ENCODE measurements at places on chromosomes 7 and 10. TPM values are rescaled to one million over a fixed set of nuclear protein-coding genes. Genes with fewer than 3 reads are reported as not detected.

DNA sequence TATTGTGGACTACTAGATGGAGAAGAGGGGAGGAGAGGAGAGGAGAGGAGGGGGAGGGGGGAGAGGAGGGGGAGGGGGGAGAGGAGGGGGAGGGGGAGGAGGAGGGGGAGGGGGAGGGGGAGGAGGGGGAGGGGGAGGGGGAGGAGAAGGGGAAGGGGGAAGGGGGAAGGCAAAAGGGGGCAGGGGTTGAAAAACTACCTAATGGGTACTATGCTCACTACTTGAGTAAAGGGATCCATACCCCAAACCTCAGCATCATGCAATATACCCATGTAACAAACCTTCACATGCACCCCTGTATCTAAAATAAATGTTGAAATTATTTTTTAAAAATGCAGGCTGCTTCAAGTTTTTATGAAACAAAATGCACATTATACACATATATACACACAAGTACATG is 15.1 kb upstream of the LMOD2 start:
- DNase-seq, result no peak

- no peak for DNase-seq
Observed at GRCh38 chr7:1247527-1248041, 14.9 kb downstream of the UNCX start.

DNA sequence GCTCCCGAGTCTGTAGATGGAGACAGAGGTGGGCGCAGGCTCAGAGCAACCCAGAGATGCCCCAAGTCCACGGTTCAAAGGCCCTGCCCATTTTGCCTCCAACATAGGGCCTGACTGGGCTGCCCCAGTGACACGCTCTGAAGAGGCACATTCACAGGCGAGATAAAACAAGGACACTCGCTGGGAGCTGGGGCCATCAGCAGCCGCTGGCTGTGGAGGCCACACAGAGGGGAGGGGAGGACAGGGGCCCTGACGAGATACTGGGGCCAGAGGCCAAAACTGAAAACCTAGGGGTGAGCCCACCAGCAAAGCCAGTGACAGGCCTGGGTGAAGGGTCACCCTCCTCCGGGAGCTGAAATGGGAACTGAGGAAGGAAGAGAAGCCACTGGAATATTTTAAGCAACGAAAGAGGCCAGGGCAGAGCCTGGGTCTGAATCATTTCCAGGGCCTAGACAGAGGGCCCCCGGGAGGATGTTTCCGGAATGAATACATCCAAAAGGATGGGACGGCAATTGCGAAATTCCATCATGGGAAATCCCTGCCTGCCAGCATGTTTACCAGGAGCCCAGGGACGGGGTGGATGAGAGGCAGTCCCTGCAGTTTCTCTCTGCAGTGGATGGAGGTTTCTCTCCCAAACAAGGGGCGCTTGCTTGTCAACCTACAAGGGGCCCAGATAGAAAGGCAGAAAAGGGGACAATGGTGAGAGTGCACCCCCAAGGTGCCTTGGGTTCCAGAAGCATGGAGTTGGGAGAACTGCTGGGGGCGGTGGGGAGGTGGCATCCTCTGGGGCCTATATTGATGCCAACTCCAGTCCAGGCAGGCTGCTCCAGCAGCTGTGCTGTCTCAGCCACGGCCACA is 29.0 kb upstream of the HSPA12A start:
- no peak for DNase-seq

OR6B1 gene
- not detected for total RNA-seq

- no peak for DNase-seq
Observed at GRCh38 chr7:22876986-22877729, 54.5 kb upstream of the TOMM7 start.

DNA sequence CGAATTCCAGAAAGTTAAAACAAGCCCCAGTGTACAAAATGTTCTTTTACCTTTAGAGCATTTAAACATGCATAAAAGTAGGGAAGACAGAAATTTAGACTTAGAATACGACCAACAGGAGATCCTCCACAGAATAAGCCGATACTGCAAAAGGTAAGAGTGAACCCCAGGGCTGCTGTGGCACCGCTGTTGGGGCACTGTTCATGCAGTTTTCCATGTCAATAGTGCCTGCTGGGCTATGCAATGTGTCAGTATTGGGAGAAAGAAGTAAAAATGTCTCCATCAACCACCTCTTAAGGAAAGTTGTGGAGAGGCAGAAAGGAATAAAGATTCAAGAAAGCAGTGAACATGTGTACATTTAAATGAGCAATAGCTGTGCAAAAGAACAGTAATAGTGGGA is 326.5 kb upstream of the SEMA3C start:
- DNase-seq, result no peak

- no peak for DNase-seq
Observed at GRCh38 chr7:34064519-34065158, 159.3 kb downstream of the BMPER start.

UPK3B gene
- 66.9 TPM for total RNA-seq

GRCh38 chr7:152574892-152575548 is 100.9 kb downstream of the XRCC2 start:
- DNase-seq, result no peak

DNA sequence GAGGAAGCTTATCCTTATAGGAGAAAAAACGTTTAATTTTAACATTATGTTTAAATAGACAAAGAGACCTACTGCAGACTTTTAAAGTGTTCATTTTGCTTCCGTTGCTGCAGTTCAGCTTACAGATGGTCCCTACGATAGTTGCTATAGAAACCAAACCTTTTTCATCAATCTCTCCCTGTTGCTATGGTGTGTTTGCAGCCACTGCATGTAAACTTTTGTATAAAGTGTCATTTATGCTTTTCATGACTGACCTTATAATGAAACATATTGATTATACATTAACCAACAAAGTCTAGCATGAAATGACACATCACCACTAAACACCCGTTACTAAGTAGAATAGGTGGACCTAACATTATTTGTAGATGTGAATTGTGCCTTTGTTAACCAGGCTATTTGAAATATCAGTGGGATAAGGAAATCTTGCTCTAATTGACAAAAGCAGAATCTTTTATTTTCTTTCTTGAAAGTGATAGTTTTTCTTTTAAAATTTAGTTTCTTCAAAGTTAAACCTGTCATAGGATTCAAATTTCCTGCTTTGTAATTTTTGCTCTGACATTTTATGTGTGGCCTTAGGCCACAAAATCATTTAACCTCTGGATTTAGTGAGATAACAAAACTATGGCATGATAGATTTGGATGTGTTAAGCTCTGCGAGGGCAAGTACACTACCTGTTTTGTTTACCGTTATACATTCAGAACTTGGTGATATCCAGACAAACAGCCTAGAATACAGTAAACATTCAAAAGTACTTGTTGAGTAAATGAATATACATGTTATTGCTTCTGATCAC is 64.0 kb downstream of the CACNB2 start:
- DNase-seq, result no peak

GRCh38 chr7:149844445-149844844 is 6.3 kb downstream of the ZNF862 start:
- no peak for DNase-seq

SH2B2 gene
- total RNA-seq, result 8.4 TPM

- DNase-seq, result no peak
Observed at GRCh38 chr7:72057796-72058195, 354.3 kb downstream of the CALN1 start.

AKR1D1 gene
- not detected for total RNA-seq

DNA sequence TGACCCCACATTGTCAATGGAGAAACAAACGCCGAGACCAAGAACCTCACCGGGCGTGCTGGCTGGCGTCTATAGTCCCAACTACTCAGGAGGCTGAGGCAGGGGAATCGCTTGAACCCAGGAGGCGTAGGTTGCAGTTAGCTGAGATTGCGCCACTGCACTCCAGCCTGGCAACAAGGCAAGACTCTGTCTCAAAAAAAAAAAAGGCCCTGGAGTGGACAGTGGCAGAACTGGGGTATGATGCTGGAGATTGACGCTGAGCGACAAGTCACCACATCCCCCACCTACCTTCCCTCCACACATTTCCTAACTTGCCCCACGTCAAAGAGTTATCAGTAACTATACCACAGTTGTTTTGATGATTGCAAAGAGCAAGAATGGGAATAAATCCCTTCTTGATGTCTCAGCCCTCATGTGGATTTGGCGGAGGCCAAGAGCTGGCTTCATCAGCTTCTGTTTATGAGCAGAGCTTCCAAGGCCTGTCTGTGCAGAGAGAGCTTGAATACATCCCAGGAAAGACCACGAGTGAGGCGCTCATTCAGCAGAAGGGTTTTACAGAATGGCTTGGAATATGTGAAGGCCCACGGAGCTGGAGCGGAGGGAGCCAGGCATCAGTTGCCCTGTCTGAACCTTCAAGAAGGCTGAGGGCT is 28.0 kb upstream of the TNS3 start:
- no peak for DNase-seq

DNA sequence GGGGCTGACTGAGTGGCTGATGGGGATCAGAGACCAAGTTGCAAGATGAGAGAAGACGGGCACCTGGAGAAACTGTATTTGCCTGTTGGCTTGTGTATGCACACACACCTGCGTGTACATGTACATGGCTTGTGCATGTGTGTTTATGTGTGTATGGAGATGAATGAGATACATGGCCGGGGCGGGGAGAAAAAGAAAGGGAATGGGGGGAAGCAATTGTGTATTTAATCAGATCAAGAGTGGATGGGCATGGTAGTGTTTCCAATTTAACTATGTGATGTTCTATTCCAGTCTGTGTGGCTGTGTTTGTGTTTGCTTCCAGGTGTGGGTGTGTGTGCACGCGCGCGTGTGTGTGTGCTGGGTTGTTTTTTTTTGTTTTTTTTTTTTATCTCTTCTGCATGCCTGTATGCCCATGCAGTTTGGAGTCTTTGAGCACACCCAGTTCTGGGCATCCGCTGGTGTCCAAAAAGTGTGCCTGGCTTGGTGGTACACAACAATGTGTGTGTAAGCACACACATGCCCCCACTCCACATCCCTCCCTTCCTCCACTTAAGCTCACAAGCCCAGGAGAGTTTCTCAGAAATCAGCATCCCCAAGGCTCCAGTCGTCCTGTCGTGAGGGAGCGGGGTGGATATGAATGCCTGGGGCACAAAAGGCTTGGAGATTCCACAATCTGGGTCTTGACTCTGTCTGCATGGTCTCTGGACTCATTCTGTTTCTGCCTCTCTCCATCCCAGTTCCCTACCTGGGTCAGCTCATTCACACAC is 2.5 kb upstream of the VGF start:
- DNase-seq, result no peak

GRCh38 chr10:98167191-98167590 is 32.7 kb downstream of the R3HCC1L start:
- DNase-seq, result no peak

DNA sequence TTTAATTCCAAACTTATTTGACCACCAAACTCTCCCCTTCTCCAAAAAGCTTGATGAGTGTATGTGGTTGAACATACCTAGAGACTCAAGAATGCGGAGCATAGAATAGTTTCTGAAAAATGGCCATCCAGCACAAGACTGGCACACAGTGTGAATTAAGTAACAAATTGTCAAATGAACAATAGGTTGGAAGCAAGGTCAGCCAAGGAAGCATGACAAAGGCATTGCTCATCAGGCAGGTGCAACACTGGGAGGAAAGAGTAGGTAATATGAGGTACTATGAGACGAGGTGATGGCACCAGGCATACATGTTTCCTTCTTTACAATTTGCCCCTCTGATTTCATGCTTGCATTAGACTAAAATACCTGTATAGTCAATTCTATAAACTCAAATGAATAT is 73.7 kb downstream of the DKK1 start:
- DNase-seq, result no peak

GRCh38 chr7:80182630-80183276 is 48.1 kb downstream of the GNAI1 start:
- no peak for DNase-seq

GBF1 gene
- total RNA-seq, result 45.8 TPM

LIPF gene
- total RNA-seq, result not detected

RELN gene
- total RNA-seq, result not detected

GTF2I gene
- total RNA-seq, result 506 TPM

GRCh38 chr10:38119038-38119437 is 24.9 kb downstream of the ZNF37A start:
- no peak for DNase-seq

- DNase-seq, result no peak
Observed at GRCh38 chr10:70820976-70821750, 5.4 kb downstream of the SGPL1 start.

ABCB4 gene
- 0.47 TPM for total RNA-seq

GRCh38 chr10:77377034-77377433 is 260.6 kb downstream of the KCNMA1 start:
- DNase-seq, result no peak

GRCh38 chr10:48423884-48424283 is 117.4 kb downstream of the MAPK8 start:
- no peak for DNase-seq

PAPSS2 gene
- total RNA-seq, result 127 TPM

DNA sequence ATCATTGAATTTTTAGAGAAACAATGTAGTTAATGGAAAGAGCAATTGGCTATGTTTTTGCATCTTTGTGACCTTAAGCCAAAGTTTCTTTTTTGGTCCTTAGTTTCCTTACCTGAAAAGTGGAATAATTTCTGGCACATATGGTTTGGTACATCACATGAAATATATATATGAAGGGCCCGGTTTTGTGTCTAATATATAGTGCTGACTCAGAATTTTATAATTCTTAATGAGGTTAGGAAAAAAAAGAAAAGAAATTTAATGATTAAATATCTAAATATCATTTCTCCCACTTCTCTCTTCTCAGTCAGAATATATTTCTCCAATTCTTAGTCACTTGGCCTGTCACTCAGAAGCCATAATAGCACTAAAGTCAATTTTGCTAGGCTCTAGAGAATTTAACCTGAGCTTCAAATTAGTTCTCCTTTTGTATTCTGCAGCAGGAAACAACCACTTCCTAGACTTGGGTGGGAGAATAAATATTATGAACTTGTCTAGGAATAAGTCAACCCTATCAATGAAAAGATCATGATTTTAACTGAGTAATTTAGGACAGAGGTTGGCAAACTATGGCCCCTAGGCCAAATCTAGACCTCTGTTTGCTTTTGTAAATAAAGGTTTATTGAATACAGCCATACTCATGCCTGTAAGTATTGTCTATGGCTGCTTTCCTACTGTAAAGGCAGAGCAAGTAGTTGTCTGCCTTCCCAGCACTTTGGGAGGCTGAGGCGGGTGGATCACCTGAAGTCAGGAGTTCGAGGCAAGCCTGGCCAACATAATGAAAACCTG is 34.6 kb downstream of the PPP1R9A start:
- DNase-seq, result no peak

- DNase-seq, result no peak
Observed at GRCh38 chr10:113518816-113519591, 33.8 kb upstream of the HABP2 start.

MORN4 gene
- 3.9 TPM for total RNA-seq

NEUROG3 gene
- not detected for total RNA-seq

INMT gene
- total RNA-seq, result 296 TPM

- DNase-seq, result no peak
Observed at GRCh38 chr7:50436133-50436806, 13.9 kb downstream of the FIGNL1 start.

MUC3A gene
- total RNA-seq, result 1.4 TPM

GLI3 gene
- total RNA-seq, result 15.2 TPM

DNA sequence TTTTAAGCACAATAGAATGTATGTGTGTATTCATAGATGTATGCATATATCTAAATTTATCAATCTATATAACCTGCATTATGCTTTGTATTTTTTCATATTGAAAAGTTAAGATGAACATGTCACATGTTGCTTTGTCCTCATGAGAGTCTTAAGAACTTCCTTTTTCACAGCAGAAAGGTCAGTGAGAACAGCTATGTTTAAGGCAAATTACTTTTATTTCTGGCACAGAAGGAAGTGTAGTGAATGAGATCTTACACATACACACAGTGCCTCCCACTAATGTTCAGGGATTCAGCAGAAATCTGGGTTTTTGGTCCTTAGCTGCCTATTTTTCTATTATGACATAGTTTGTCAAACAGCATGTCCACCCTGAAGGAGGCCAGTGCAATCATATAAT is 134.8 kb downstream of the TMEM26 start:
- no peak for DNase-seq

Measured in upper lobe of left lung (tissue), 6 donors.